Stimulated activated CD4-positive, alpha-beta T cell treated with anti-CD3 and anti-CD28 coated beads, Interleukin-15, amount 100 ng/mL, for 1 hour (primary cell): ENCODE measurements at places on chromosomes 12 and 14.

- no peak for DNase-seq
Observed at GRCh38 chr12:6163416-6164060, 36.7 kb upstream of the CD9 start.

- no peak for DNase-seq
Observed at GRCh38 chr14:101499513-101499912, 61.8 kb upstream of the DIO3 start.

GRCh38 chr12:130104571-130105106, 57.6 kb upstream of the FZD10 start:
- no peak for DNase-seq

DNA sequence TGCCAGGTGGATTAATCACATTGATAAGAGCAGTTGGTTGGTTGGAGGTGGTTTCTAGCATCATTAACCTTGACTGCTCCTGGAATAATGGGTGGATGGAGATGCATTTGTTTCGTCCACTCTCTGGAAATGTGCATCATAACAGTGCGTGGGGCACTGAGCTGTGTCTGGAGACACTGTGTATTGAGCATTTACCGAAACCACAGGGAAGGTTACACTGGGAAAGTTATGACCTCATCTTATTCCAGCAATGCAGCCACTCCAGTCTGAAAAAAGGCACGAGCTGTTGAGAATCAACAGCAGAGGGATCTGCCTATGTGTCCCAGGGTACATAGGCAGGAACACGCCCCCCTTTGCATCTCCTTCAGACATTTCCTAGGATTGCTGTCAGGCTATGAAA, 27.2 kb downstream of the RNFT2 start:
- no peak for DNase-seq

GRCh38 chr12:6171409-6172015, 28.7 kb upstream of the CD9 start:
- DNase-seq = no peak

DNA sequence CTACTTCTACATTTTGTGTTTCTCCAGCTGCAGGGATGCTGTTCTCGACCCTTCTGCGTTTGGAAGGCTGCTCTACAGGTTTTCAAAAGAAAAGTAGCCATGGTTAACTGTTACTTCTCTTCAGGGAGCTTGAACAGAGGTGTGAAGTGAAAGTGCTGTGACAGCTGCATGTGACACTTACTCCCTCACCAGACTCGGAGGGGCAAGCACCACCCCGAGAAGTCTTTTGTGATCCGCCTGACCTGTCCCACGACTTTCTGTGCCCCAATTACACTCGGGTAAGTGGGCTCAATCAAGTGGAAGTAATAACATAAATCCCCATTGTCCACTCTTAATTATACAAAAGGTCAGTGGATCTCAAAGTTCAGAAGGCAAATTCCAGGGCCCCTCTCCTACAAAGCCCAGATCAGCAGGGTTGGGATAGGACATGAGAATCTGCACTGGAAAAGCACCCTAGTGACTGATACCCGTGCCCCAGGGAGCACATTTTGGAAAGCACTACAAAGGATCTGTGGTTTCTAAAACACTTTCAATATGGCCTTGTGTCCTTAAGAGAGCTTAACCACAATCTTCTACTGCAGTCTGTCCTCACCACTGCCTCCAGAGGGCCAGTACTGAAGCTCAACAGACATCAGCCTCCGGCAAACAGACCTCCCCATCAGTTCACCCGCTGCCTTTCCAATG, 11.5 kb downstream of the FICD start:
- no peak for DNase-seq

DNA sequence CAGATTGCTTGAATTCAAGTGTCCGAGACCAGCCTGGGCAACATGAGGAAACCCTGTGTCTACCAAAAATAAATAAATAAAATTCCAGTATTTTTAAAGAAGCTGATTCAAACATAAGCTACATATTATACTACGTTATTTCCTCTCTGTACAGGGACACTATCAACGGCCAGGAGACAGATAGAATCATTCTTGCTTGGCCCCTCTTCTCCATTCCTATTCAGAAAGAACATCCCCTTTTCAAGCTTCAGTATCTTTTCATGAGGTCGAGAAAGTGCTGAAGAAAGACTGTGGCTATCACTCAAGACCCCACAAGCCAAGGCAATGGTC, 314 bp upstream of the DHRS7 start:
- no peak for DNase-seq

- no peak for DNase-seq
Observed at GRCh38 chr12:4787965-4788364, 67.8 kb downstream of the GALNT8 start.

GRCh38 chr14:24843494-24843893, 206.5 kb downstream of the STXBP6 start:
- DNase-seq = no peak

DNA sequence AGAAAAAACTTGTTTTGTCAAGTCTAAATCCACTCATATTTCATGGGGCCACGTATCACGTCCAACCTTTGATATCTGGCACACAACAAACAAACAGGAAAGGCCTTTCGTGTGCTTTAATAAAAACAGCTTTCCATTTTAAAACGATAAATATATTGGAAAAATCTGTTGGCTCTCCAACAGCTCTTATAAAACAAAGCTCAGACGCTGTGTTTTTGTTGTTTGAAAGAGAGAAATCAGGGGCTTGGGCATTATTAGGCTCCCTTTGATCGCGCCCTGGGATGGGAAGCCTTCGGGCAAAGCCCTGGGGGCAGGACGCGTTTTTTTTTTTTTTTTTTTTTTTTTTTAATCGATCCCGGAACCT, 429 bp upstream of the PLEKHA5 start:
- DNase-seq = no peak

DNA sequence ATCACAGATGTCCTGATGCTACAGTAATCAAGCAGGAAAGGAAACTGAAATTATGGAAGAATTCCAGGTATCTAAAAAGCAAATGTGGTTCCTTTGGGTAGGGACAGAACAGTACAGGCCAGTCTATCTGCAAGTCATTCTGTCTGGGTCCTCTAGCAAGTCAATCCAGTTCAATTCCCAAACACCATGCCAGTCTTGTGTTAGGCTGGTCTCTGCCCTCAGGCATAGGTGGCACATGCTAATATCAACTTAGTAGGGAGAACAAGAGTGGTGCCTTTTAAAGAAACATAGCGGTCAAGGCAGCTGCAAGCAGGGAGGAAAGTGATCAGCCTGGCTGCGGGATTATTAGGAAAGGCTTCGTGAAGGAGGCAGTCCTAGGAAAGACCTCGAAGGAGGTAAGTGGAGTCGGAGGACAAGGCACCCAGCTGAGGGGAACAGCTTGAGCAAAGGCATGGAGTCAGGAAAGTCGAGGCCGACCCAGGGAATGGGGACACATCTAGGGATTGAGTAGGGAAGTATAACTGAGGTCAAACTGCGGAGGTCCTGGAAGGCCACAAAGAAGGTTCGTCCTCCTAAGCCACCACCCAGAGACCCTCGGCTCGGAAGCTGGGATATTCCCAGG, 3.8 kb upstream of the PLEKHG6 start:
- no peak for DNase-seq

DNA sequence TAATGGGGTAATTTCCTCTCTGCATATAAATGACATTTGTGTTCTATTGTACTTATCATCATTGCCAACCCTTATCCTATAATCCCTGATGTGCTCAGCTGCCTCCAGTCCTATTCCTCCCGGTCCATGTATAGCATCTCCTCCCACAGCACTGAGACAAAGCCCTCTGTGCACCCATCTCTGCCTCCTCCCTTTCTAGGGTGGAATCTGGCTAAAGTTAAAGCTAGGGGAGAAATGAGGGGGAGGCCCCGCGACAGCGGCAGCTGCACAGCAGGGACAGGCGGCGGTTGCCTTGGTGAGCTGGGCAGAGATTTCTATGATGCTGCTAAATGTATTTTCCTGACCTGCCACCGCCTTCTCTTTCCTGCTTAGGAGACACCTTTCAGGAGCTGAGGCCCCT, 12.8 kb upstream of the ZDHHC22 start:
- no peak for DNase-seq

GRCh38 chr12:122422730-122423257, 325 bp upstream of the CLIP1 start:
- DNase-seq = peak; percentile 27

DNA sequence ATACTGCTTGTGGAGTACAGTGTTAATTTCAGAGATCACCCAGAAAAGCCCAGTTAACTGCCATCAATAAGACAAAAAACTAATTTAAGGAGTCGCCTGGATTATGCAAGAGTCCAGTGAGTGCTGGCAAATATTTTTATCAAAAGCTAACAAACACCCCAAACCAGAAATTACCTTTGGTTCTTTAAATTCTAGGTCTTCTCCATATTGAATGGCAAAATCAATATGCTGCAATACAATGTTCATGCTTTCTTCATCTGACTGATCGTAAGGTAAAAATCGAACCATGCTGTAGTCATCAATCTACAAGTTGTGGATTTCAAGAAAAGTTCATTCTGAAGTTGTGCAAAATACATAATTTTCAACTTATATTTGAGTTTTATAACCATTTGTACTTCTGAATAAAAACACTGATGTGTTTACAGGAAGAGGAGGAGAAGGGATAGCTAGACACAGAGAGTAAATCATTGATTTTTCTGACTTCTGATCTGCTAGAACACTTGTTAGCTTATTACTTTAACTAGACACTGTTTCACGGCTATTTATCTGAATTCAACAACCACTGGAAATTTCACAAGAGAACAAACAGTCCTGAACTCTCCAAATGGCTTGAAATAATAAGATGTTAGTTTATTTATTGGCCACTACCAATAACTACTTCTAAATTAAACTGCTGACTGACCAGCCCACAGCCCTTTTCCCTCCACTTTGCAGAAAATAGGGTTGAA, 3.6 kb upstream of the ARPC3 start:
- no peak for DNase-seq

- DNase-seq = no peak
Observed at GRCh38 chr14:92487513-92488133, 26.0 kb upstream of the RIN3 start.

DNA sequence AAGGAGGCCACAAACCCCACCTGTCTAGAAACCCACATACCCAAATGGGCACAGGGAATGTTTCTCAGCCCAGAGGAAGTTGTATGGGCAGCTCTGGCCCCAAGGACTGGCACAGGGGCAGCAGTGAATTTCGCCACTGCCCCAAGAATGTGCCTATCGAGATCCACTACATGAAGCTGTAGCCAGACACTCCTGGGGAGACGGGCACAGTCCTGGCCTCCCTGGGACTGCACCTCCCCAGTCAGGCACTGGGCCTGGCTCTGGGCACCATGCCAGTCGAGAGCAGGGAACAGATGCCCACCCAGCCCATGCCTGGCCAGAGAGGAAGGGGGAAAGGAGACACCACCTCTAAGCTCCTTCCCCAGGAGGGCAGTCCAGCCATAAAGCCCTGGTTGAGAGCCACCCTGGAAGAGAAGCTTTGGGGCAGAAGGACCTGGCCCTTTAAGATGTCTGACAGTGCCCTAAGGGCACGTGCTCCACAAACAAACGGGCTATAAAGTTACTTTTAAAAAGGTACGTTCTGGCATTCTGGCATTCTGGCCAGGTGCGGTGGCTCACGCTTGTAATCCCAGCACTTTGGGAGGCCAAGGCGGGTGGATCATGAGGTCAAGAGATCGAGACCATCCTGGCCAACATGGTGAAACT, 8.4 kb downstream of the ADCY6 start:
- no peak for DNase-seq

DNA sequence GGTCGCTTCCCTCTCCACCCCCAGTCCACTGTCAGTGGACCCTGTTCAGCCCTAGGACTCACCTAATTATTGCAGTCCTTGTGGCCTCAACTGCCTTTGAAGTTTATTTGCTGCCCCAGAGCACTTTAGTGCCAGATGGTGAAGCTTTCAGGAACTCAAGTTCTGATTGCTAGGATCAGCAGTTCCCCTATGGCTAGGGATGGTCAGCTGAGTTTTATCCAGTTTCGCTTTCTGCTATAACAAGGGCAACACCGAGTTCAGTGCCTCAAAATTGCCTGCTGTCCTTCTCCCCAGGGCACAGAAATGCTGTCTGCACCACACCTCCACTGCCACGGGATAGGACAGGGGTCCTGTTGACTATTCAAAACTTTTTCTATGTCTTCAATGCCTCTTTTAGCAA, 295.0 kb downstream of the GPHN start:
- DNase-seq = no peak

DNA sequence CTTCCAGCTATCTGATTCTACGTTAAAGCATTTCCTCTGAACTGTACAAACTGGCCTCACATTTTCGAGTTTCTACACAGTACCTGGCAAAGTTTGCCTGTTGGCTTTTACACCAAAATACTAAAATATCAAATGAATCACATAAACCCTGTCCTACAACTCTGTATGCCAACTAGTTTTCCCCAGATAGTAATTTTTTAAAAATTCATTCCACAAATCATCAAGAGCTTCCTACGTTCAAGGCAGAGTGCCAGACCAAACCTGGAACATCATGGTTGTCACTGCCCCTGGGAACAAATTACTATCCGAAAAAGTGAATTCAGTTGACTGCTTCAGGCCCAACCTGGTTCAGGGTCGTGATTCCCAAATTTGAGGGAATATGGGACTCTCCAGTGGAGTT, 2.1 kb downstream of the TMEM30B start:
- no peak for DNase-seq

GRCh38 chr14:33940561-33941011, 10.3 kb downstream of the EGLN3 start:
- no peak for DNase-seq

- no peak for DNase-seq
Observed at GRCh38 chr14:33573301-33573880, 377.5 kb downstream of the EGLN3 start.

DNA sequence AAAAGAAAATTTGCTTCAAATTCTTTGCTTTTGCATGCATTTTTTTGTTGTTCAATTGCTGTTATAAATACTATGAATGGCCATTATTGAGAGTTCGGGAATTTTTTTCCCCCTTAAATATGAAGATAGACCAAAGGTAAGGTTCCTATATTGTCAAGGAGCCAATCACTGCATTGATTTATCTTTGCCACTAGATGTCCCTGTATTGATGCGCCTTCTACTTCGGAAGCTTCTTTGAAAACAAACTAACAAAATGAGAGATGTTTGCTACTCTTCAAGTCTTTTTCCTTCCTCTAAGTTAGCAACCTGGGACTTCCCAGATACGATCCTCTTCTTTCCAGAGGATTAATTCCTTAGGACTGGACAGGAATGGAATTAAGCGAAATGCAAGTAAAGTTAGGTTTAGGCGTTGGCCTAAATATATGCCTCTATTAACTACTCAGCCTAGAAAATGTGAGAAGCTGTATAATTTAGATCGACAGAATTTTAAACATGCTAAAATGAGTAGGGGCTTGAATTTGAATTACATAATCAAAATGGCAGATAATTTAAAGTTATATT, 318.1 kb downstream of the AEBP2 start:
- DNase-seq = no peak

GRCh38 chr12:99619389-99620158, 28.0 kb upstream of the GARIN6 start:
- no peak for DNase-seq

GRCh38 chr14:29681316-29681715, 246.3 kb downstream of the PRKD1 start:
- DNase-seq = no peak

GRCh38 chr14:104319491-104320241, 181.3 kb downstream of the KIF26A start:
- no peak for DNase-seq
